ENCODE measurements at places on chromosomes 7 and 10.
A peak's percentile ranks its signal among the peaks of the same experiment; 100 is the strongest.

- peak; percentile 79 for DNase-seq
Observed at GRCh38 chr10:119750391-119751230, 24.8 kb downstream of the INPP5F start.

DNA sequence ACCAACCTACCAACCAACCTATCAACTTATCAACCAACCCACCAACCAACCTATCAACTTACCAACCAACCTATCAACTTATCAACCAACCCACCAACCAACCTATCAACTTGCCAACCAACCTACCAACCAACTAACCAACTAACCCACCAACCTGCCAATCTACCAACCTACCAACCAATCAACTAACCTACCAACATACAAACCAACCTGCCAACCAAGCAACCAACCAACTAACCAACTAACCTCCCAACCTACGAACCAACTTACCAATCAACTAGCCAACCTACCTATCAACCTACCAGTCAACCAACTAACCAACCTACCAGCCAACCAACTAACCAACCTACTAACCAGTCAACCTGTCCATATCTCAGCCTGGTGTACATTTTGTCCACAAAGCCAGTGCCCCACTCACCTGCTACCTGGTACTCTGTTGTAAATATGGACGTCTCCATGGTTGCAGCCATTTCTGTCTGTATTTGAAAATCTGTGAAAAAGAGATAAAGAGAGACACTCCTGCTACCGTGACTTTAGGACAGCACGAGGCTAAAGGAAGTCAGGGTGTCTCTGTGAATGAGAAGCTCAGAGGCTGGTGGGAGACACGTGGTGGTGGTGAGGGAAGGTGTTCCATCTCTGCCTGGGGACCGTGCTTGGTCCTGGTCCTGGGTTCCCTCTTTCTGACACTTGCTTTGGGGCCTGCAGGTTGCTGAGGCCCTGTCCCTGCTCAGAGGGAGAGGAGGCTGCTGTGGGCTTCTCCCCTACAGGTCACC lies 41.9 kb upstream of the IL15RA start:
- no peak for DNase-seq

DNA sequence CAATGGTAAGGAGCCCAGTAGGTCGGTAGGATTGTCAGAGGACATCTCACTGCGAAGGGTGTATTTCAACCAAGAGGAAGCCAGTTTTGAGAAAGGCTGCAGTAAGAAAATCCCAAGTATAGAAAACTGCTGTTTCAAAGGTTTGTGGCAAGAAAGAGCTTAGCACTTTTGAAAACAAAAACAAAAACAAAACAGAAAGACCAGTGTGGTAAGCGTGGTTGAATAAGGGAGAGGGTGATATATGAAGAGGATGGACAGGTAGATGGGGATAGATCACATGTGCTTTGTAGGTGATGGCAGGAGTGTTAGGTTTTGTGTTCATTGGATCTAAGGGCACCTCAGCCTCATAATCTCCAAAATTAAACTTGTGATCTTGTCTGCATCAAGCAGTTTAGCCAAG lies 141.6 kb upstream of the WNT16 start:
- no peak for DNase-seq

DNA sequence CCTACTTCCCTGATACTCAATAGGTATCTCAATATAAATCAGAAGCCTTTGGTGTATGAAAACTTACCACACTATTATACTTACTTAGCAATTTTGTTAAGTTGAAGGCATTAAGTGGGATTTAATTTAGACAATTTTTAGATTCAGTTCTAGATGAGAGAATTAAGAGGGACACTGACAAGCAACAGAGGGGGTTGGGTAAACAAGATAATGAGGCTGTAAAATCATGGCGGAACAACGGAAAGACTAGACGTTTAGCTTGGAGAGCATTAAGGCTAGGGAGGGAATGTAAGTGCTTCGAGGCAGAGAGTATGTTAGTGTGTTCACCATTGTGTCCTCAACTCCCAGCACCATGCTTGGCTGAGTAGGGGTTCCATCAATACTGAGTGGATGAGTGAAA lies 71.3 kb downstream of the DENND11 start:
- DNase-seq, result no peak

GRCh38 chr7:141714571-141714970 lies 6.4 kb downstream of the WEE2 start:
- no peak for DNase-seq

DNA sequence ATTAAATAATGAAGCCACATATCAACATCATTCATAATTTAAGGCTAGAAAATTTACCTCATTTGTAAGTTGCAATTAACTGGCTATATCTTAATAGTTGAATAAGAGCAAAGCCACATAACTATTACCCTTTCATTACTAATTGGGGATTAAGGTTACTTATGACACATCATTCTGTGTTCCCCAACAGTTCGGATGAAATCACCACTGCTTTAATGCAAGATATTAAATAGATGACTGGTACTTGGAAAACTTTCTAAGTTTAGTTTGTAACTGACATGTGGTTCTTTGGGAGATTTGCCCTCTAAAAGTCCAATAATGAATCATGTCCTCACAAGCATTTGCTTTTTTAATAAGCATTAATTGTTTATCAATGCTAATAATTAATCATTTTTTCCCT lies 109.1 kb downstream of the MTERF1 start:
- DNase-seq, result no peak

GRCh38 chr10:114208351-114208750 lies 29.2 kb downstream of the TDRD1 start:
- DNase-seq, result no peak

DNA sequence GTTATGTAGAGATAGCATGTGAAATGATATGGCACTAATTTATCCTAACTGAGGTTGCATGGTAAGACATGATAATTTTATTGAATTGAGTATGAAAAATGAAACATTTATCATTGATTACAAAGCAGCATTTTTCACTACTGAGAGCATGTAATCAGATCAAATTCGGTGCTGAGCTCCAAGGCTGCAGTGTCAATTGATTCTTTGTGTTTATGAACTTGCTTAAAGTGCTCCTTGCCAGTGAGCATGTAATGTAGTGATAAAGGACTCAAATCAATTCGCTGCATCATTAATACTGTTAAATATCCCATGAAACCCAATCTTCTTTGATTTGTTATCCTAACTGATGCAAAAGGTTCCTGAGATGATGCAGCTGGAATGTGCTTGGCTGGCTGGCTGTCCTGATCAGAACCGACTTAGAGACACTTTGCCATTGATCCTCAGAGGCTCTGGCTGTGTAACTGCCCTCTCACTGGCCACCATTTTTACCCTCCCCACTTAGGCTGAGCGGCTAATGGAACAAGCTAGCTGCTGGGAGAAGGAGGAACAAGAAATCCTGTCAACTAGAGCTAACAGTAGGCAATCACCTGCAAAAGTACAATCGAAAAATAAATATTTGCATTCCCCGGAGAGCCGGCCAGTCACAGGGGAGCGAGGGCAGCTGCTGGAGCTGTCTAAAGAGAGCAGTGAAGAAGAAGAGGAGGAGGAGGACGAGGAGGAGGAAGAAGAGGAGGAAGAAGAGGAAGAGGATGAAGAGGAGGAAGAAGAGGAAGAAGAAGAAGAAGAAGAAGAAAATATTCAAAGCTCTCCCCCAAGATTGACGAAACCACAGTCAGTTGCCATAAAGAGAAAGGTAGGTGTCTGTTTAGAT lies 89.8 kb upstream of the SAMD8 start:
- DNase-seq, result no peak

All from left kidney (tissue), 8 donors.